ENCODE measurements at places on chromosomes 5 and 9.

DNA sequence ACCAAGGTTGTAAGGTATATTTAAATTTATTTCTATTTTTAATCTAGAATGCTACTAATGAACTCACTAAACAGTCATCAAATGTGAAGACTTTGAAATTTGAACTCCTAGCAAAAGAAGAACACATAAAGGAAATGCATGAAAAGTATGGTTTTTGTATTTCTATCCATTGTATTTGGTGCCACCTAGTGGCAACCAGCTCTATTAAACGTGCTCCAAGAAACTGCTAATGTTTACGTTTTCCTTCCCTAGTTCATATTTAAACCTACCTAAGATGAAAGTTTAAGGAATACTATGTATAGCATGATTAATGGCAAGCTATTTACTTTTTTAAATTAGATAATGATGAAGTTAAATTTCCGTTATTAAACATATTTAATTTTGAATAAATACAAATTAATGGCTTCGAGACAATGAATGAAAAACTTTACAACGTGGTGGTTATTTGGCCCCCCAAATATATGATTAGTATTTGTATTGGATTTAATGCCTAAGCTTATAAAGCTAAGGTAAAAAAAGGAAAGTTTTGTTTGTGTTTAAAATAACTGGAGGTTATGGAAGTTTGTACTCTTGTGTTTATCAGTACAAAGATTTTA is 115.9 kb upstream of the SH3GL2 start:
- no peak for DNase-seq

GRCh38 chr5:7047511-7048261 is 334.5 kb downstream of the TENT4A start:
- DNase-seq: no peak

DNA sequence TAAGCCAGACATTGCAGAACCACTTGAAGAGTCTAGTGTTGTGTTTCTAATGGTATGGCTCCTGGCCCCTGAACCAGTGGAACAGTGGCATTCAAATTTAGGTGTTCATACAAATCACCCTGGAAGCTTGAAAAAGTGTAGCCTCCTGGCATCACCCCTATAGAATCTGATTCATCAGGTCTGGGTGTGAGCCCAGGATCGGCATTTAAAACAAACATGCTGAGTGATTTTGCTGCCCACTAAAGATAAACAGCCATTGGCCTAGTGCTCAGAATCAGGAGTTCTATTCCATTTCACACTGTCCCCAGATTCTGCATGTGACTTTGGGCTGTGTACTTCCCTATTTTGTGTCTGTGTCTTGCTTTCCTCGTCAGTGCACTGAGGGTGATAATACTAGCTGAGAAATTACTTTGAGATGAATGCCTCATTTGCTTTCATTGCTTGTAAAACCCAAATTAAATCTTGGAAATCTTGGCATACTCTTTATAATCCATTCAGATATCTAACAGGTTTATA is 241.5 kb upstream of the CLINT1 start:
- no peak for DNase-seq

- DNase-seq: no peak
Observed at GRCh38 chr5:158813275-158813674, 286.4 kb downstream of the EBF1 start.

GRCh38 chr5:168347368-168348083 is 56.1 kb downstream of the WWC1 start:
- DNase-seq: no peak
